ENCODE measurements at places on chromosomes 7 and 10.

DNA sequence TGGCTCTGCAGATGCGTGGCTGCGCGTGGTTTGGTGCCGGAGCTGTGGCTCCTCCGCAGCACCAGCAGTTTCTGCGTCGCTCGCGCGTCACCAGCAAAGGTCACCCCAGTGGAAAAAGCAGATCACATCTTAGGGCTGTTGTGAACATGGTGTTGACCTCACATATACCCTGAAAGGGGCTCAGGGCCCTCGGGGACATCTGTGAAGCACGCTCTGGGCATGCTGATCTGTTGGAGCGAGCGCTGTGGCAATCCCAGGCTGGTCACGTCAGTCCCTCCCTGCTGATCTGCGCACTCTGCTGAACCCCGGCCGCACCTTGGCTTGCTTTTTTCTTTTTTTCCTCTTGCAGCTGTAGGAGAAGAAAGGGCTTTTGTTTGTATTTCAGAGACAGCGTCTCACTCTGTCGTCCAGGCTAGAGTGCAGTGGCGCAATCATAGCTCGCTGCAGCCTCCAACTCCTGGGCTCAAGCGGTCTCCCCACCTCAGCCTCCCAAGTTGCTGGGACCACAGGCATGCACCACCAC is 33.3 kb upstream of the AP5Z1 start:
- DNase-seq = no peak

- no peak for DNase-seq
Measured at GRCh38 chr10:29636178-29636577, 1.4 kb upstream of the SVIL start.

- DNase-seq = no peak
Measured at GRCh38 chr10:27736396-27736795, 9.2 kb downstream of the MKX start.

GRCh38 chr10:104309980-104310978 is 28.0 kb downstream of the ITPRIP start:
- DNase-seq = no peak

DNA sequence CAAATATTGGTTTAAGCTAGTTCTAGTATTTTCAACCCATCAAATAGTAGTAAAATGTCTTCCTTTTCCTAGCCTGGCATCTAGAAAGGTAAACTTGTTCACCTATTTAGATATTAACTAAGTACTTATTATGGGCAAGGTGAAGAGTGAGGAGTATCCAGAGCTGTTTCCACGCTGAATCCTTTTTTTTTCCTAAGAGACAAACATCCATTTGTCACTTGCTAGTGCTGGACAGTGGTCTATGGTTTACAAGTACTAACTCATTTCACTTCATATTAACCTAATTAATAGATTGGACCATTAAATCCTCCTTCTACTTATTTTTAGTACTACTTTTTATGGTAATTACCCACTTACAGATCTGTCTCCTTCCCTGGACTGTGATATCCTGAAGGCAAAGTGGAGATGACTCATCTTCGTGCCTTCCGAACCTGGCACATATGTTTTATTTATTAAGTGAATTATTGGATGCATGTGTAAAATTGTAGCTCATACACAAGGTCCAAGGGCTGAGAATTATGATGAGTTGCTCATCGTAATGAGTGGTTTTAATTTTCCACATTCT is 159.6 kb upstream of the IGFBP3 start:
- DNase-seq = no peak

DNA sequence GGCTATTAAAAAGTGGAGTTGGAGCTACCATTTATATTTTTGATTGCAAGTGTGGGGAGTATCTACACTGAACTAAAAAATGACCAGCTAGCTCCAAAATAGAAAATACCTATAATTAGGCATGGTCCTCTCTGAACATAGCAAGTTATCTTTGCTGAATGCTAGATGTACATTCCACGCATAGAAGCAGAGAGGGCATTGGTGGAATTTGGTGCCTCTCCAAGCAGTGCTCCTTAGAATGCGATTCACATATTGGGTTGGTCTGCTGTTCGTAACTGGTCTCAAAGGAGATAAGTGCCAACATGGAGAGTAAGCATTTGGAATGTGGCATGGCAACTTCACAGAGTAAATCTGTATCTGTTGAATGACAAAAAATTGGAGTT is 196.2 kb downstream of the PTN start:
- no peak for DNase-seq

- no peak for DNase-seq
Measured at GRCh38 chr10:60570272-60570865, 180.7 kb upstream of the ANK3 start.

DNA sequence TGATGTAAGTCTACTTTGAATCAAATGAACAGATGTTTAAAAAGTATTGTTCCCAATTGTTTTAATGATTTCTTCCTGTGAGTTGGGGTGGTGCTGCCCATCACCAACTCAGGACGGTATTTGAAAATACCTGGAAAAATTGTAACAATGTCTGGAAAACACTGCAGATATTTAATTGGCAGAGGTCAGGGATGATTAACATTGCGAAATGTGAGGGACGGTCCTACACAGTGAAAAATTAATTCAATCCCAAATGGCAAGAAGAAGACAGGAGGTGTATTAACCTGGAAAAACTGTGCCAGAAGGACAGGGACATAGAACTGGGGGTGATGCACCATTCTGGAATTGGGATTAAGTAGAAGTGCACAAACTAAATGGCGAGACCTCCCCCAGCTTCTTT is 29.6 kb downstream of the ANKIB1 start:
- DNase-seq = no peak

DNA sequence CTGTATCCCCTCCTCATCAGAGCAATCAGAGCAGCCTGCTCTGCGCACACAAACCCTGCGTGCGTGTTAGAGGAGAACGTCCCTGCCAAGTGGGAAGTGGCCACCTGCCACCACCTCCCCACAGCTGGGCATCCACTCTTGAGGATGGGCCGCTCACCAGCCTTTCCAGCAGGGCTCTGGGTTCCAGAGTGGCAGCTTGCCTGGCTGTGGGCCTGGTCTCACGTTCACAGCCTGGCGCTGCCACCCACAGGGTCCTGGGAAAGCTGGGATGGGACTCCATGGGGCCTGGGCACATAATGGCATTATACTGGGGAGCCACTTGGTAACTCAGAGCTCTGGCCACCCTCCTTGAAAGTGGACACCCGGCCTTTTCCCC is 151.1 kb upstream of the PPP2R2D start:
- no peak for DNase-seq

- no peak for DNase-seq
Measured at GRCh38 chr7:46859963-46860475, 721.9 kb downstream of the TNS3 start.

DNA sequence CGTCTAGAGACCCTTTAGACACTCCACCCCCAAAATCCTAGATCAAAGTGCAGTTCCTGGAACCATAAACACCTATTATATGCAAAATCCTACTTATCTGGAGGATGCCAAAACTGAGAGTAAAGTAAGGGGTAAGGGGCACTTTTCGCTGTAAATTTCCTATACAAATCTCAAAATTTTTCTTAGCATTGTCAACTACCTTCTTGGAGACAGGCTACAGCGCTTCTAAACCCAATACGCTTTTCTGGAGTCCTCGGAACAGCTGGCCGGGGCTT is 10.4 kb downstream of the TWIST1 start:
- DNase-seq = no peak

DNA sequence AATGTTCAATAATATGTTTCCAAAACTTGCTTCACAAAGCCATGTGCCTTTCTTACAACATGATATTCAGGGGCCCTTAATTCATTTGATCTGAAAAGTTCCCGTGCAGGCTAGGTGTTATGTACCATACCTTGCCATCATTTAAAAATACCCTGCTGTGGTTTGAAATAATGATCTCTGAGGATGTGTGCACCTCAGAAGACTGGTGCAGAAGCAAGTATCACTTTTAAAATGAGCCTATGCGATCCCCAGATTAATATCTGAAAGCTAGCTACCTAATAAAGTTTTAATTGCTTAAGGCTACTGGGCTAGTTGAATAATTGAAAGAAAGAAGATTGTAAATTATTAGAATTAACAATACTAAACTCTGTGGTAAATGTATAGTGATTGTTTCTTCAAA is 262.4 kb downstream of the CDK14 start:
- DNase-seq = no peak

GRCh38 chr7:50397971-50398324 is 52.2 kb downstream of the FIGNL1 start:
- DNase-seq = no peak

DNA sequence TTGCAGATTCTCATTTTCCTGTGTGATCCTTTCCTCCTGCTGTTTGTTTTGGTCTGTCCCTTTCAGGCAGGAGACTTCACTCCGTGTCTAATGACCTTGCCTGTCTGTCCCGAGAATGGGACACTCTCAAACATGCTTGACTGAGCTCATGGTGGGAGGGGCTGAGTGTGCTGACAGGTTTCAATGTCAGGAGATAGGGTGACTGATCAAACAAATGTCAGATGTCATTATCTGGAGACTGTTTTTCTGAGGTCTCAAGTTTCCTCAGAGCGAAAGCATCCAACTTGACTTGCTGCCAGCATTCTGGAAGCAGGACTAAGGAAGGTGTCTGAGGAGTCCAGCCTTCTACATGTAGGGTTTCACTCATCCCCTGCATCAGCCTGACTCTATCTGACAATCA is 228.8 kb upstream of the KIAA1217 start:
- DNase-seq = no peak

- DNase-seq = no peak
Measured at GRCh38 chr7:121966276-121966934, 93.4 kb downstream of the PTPRZ1 start.

DNA sequence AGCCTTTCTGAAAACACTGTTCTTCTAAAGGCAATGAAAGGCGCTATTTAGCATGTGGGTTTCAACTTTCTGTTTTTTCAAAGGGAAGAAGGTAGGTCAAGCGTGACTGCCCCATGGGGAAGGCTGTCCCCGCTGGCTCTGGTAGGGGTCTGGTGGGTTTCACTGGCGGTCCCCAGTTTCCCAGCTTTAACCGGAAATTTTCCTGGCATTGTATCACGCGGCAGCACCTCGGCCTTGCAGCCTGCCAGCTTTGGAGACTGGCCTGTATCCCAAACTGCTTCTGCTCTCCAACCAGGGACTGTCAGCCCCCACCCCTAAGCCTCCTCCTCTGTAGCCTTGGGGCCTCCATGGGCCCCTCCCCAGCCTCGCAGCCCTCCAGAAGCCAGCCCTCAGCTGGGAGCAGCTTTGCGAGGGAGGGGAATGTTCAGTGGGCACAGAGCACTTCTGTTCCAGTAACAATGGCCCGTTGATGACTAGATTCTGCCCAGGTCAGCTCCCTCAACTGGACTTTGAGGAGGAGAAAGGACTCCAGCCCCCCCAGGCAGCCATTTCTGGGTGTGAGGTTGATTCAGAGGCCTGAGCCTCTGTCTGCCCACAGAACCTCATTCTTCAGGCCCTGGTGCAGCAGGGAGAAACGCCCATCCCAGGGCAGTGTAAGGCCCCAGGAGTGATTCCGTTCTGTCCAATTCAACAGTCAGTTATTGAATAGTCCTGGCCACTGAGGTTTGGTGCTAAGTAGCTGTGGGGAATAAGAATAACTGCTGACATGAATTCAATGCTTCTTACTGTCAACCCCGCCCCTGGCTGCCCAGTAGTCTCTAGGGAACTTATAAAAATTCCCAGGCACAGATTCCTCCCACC is 17.1 kb downstream of the CHST3 start:
- no peak for DNase-seq

Data from effector CD4-positive, alpha-beta T cell (primary cell).